NCI-H1694 (cell line): ENCODE measurements at places on chromosomes 6 and 20.

DNA sequence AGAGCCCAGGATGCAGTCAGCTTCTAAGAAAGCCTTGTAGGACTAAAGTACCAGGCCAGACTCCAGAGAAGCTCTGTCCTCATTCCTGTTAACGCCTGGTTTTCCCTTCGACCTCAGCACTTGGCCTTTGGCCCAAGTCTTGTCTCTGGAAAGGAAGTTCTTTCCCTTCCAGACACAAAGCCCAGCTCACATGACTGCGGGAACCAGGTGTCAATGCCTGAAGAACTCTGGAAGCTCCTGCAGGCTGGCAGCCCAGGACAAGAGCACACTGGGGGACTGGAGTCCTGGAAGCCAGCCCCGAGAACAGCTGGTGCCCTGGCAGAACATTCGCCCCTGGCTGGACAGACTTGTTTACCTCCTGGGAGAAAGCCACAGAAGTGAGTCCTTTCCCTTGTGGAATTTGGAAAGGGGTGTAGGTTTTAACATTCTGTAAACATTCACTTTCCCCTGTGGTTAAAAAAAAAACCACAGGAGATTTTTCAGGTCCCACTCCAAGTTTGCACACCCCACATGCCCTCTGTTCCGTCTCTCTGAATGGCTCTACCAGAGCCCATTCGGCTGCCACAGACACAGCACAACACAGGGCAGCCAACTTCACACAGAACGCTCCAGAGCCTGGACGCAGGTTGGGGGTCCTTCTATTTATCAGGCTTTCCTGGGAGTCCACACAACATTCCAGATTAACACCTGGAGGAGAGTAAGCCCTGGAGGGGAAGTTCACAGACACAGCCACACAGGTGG, 18.1 kb downstream of the ACSS1 start:
- DNase-seq: no peak

GRCh38 chr20:63171991-63172390, 43.9 kb downstream of the YTHDF1 start:
- no peak for DNase-seq

DNA sequence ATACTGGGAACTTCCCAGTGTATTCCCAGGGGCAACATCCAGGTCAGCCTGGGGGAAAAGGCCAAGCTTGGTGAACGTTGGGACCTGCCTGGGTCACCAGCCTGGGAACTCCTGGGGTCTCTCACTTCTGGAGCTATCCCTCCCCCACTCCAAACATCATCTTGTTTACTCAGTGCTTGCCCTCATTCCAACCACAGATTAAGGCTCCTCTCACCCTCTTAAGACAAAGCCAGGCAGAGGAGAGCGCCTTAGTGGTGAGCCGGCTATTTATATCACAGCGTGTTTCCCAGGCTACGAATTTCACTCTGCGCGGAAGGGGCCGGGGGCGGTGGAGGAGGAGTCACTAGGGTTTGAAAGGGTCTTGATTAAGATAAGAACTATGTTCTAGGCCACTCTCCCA, 12.1 kb downstream of the PRPH2 start:
- no peak for DNase-seq

GRCh38 chr20:33651562-33652048, 10.5 kb upstream of the C20orf144 start:
- no peak for DNase-seq

GRCh38 chr6:29610540-29610939, 22.4 kb downstream of the GABBR1 start:
- DNase-seq: no peak

DNA sequence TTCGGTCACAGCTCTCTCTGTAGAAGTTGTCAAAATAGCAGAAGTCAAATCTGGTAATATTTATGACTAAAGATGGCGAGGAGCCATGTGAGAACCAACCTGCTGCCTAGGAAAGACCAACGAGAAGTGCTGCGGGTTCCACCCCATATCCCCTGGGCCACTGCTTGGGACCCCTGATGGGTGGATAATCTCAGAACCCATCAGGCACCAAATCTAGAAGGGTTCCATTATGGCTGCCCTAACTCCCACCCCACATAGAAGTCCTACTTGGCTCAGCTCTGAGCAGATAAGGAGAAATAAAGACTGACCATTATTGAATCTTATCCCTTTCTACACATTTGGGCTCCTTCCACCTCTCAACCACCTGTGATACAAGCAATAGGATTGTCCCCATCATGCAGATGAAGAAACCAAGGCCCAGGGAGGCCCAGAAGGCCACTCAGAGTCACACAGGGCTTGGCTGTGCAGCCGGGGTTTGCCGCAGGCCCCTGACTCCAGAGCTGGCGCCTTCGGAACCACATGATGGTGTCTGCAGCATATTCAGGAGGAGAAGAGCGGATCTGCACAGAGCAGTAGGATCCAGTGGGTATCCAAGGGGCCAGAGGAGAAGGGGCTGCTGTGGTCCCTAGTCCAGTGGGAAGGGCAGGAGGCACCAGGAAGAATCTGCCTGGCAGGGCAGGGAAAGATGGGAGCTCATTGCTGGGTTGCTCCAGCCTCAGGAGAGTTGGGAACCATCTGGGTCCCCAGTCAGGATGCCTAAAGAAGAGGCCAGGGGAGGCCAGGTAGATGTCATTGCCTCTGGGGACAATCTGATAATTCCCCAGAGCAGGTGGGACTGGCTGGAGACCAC, 9.6 kb upstream of the PCMTD2 start:
- no peak for DNase-seq

DNA sequence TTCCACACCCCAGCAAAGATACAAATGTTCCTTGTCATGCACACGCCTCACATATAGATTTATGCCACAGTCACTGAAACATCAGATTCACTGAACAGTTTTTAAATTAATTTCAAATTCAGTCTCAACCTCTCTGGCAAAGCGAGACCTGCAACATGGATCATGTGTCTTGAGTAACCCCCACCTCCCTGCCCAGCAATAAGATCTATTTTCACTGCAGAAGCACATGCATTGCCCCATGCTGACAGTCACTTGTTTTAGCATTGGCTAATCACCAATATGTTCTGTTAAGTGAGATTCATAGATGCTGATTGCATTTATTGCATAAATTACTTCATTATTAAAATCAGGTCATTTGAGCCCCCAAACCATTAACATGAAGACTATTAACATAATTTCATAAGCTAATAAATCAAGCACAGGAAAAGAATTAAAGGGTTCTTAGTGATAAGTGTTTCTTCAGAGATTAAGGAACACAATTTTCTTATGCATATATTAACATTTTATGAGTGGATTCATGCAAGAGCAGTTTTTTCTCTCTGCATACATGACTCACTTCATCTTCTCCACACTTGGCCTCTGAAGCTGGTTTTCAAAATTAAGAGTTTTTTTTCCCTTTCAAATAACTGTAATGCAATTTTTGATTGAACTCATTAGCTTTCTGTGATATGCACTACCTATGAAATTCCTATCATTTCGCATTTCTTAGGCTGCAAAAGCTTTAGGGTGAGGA, 173.2 kb upstream of the SOX4 start:
- DNase-seq: no peak
